NCI-H1930 (cell line): ENCODE measurements at places on chromosomes 6 and 20.

DNA sequence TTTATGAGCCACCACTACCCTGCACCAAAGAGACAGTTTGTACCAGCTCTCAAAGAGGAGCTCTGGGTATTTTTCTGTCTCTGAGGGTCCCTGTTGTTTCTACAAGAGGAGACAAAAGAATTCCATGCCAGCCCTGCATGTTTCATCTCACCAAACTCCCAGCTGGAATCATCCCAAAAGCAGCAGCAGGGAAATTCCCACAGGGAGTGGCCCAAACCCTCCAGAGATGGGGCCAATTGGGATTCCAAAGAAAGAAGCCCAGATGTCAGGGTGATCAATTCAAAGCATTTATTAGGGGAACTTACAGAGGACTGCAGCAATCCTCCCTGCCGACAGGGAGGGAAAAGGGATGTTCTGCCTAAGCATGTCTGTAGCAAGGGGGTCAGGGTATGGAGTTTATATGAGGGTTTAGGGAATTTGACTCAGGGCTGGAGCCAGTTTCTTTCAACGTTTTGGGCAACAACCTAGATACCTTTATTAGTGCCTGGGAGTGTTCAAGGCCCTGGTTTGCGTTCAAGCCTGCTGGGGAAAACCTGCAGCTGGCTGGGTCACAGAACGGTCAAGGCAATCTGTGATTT is 47.2 kb downstream of the MUC22 start:
- no peak for DNase-seq

DNA sequence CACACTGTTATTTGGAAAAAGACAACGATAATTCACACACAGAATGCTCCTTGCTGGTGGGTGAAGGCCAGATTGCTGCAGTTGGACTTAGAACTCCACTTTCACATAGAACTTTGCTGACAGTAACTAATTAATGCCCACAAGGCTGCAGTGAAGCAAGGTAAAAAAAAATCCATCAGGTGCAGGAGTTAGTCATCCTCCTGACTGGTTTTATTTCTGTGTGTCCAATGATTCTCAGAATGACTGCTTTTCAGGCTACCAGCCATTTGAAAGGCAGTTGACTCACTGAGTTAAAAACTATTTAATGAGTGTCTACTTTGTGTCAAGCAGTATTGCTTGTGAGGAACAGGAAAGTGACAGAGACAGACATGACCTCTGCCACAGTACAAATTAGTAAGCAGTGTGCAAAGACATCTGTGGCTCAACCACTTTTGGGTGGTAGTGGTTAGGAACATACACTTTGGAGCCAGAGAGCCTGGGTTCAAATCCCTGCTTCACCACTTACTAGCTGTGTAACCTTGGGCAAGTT is 41.9 kb downstream of the ELOVL5 start:
- DNase-seq: no peak

DNA sequence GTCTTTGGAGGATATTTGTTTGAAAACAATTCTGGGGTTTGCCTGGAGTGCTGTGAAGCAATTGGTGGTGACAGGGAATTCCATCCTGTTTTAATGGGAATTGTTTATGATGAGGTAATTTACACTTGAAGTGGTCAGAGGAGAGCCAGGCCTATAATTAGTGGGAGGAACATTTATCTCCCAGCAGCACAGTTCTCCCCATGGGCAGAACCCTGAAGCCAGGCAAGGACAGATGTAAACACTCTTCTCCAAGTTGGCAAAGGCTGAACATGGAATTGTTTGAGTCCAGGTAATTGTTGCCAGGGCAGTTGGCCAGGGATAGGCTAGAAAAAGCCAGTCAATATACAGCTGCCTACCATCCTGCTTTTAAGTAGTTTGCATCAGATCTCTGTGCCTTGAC is 789.7 kb downstream of the FRK start:
- no peak for DNase-seq

DNA sequence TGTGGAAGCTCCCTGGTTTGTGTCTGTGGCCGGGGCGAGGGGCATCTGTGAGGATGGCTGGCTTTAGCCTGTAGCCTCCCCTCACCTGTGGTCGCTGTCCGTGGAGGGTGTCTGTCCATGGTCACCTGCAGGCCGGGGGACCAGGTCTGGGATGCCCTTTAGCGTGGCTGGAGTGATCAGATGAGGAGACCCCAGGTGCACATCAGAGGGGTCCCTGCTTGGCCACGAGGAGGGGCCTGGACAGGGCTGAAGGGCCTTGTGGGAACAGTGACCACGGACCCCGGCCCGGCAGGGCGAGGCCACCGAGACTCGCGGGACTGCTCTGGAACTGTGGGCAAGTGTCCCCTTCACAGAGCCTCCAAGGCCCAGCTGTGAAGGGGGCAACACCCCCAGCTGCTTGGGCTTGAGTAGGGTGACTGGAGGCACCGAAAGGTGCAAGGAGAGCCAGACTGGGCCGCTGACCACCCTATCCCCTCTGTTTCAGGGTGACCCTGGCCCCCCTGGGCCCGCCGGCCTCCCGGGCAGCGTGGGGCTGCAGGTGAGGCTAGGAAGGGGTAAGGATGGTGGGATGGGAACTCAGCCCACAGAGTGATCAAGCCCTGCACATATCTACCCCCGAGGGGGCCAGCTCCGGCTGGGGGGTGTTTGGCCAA is 8.6 kb downstream of the COL9A3 start:
- DNase-seq: no peak

- no peak for DNase-seq
These were observed 12.8 kb upstream of the HLA-F start for GRCh38 chr6:29710281-29710941.
